Adrenal gland (tissue), 19 donors: ENCODE measurements at places on chromosomes 11 and 22. TPM values are rescaled to one million over a fixed set of nuclear protein-coding genes. Genes with fewer than 3 reads are reported as not detected.

DNA sequence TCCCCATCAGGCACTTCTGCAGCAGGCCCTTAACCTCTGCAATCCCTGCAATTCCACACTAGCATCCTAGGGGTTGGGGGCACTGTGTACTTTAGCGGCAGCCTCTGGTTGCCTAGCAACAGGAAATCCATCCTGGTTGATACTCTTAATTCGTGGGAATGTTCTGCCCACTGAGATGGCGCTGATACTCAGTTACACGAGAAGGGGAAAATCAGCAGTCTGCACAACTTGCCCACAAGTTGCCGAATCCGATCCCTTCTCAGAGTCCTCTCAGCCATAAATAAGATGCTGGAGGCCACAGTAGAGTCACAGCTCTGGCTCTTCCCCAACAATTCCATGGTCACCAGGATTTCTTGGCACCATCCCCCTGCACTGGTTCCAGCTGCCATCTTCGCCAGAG is 57.6 kb upstream of the CRYBB3 start:
- no peak overlapping the region for H3K4me3 ChIP-seq
- no peak overlapping the region for H3K27ac ChIP-seq
- H3K27me3 ChIP-seq = no peaks in the 10 kb centered on the region
- DNase-seq = peak; percentile 72

DNA sequence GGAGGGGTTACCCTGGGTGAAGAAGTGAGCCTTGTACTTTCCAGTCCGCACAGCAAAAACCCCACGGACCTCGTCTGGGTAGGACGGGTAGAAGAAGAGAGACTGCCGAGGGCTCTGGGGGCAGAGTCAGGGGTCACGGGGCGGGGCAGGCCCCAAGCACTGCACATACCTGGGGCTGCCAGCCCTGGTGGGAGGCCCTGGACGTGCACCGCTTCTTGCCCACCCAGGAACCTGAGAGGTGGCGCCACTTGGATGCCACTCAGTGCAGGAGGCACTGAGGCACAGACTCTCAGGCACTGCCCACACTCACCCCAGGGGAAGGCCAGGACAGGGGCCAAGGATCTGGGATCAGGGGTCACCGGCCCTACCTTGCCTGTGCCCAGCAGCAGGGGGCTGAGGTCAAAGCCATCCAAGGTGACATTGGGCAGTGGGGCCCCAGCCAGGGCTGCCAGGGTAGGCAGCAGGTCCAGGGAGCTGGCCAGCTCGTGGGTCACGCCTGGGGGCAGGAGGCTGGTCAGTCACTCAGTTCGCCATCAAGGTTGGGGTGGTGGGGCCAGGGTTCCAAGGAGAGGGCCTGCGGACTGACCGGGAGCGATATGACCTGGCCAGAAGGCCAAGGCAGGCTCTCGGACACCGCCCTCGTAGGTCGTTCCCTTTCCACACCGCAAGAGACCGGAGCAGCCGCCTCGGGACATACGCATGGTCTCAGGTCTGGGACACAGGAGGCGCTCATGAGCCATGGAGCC is 2.2 kb downstream of the ARSA start:
- H3K4me3 ChIP-seq = no peak overlapping the region
- H3K27ac ChIP-seq = no peak overlapping the region
- DNase-seq = no peak
- H3K36me3 ChIP-seq = no peaks in the 10 kb centered on the region
- peaks cover 14% of the 10 kb centered on the region for H3K4me1 ChIP-seq

GRCh38 chr11:59158206-59159068 is 13.5 kb upstream of the DTX4 start:
- H3K27me3 ChIP-seq = no peaks in the 10 kb centered on the region
- H3K4me1 ChIP-seq = no peaks in the 10 kb centered on the region
- peak; percentile 83 for DNase-seq
- no peak overlapping the region for H3K27ac ChIP-seq

Gene SLC22A6
- polyA plus RNA-seq = not detected
